Muscle of leg (tissue), 16 donors: ENCODE measurements at places on chromosomes 5 and 9.

- H3K27me3 ChIP-seq = no peaks in the 10 kb centered on the region
- peak; percentile 55 for DNase-seq
- peak overlapping the region; percentile 23 for H3K4me3 ChIP-seq
- no peak overlapping the region for H3K27ac ChIP-seq
Measured at GRCh38 chr5:37208883-37209797, 40.0 kb downstream of the CPLANE1 start.

- no peak overlapping the region for H3K27ac ChIP-seq
- no peak for DNase-seq
- no peak overlapping the region for H3K4me3 ChIP-seq
- no peaks in the 10 kb centered on the region for H3K4me1 ChIP-seq
- no peaks in the 10 kb centered on the region for H3K27me3 ChIP-seq
Measured at GRCh38 chr9:6790866-6791265, 33.1 kb downstream of the KDM4C start.

GRCh38 chr9:18857769-18858168 is 175.2 kb downstream of the SAXO1 start:
- no peaks in the 10 kb centered on the region for H3K27me3 ChIP-seq
- no peaks in the 10 kb centered on the region for H3K36me3 ChIP-seq
- no peak overlapping the region for H3K27ac ChIP-seq
- no peak overlapping the region for H3K4me3 ChIP-seq

- H3K4me1 ChIP-seq = peaks cover 41% of the 10 kb centered on the region
- DNase-seq = peak; percentile 34
- H3K27ac ChIP-seq = no peak overlapping the region
- peaks cover 2% of the 10 kb centered on the region for H3K27me3 ChIP-seq
- no peak overlapping the region for H3K4me3 ChIP-seq
Measured at GRCh38 chr5:1050423-1051365, 42.1 kb downstream of the NKD2 start.
